ENCODE measurements at places on chromosomes 16 and 17.

DNA sequence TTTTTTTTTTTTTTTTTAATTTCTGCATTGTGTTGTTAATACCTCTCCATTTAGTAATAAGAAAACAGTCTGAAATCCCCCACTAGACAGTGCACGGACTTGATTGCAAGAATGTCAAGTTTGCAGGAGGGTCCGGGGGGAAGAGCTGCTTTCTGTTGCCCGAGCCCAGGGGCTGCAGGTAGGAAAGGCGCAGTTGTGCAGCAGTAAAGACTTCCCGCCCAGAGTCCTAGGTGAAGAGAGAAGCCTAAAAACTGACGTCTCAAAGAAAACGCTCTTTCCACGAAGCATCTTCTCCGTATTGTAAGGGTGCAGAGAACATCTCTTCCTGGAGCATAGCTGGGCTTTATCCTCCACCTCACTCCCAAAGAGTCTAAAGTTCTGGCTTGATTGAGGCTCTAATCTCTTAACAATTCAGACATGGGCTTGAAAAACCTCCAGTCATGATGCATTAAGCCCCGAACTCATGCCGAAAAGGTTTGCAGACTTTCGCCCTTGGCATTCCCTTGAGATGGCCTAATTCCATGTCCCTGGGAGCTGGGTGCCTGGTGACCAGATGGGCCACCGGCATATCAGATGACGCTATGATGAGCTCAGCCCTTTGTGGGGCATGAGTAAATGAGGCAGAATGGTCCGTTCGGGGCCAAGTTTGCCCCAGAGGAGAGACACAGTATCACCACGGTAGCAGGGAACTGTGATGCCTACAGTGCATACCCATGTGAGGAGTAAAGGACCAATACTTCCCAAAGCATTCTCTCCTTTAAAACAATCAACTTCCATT lies 436.2 kb upstream of the ZFHX3 start:
- peak; percentile 66 for DNase-seq

- DNase-seq: peak; percentile 35
These were observed 457.9 kb upstream of the CDH5 start for GRCh38 chr16:65908568-65908967.

GRCh38 chr16:23088018-23088417 lies 61.2 kb downstream of the USP31 start:
- no peak for DNase-seq

DNA sequence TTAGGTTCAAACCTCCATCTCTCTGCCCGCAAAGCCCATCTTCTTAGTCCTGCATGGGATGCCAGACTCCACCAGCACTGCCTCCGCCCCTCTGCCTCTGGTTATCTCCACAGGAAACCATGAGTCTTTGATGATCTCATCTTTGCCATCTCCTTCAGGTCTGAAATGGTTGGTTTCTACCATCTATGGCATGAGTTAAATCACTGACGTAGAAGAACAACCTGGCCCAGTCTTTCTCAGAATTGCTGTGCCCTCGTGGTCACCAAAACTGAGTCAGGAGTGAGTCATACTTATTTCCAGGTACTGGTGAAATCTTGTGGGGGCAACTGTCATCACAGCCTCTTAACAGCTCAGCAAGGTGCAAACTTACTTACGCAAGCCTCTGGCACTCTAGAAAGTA lies 468.7 kb upstream of the C16orf82 start:
- no peak for DNase-seq

- DNase-seq: no peak
These were observed 47.6 kb downstream of the MED13 start for GRCh38 chr17:62017496-62017895.

GRCh38 chr17:44207743-44208142 lies 8.1 kb upstream of the ATXN7L3 start:
- DNase-seq: no peak

DNA sequence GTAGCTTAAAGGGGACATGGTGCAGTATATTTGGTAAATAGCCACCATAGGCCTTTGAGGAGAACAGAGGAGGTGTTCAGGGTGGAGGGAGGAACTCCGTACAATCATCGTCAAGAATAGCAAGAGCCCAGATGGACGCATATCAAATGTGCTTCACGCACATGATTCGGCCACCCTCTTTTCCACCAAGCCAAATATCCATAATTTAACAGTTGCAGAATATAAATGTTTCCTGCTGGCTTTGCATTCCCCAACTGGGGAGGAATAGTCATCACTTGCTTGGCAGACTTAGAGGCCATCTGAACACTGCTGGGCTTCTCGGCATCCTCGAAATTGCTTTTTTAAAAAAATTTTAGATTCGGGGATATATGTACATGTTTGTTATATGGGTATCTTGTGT lies 111.9 kb upstream of the ERCC4 start:
- DNase-seq: no peak

DNA sequence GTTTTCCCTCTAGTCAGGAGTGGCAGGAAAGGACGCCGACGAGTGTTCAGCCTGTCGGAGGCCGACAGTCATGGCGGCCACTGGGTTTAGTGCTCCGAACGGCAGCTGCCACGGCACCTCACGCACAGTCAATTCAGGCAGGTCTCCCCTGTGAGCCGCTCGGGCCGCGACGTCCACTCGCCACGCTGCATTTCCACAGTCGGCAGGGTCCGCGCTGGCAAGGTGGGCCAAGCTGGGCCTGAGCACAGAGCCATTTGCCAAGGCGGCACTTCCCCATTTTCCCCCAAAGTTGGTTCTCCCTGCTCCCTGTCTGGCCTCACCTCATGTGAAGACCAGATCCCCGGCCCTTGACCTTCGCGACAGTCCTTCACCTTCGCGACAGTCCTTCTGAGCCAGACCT lies 81.9 kb downstream of the SOCS1 start:
- no peak for DNase-seq

Data from glutamatergic neuron (in vitro differentiated cells).